ENCODE measurements at places on chromosomes 2 and 18.
A peak's percentile ranks its signal among the peaks of the same experiment; 100 is the strongest.

DNA sequence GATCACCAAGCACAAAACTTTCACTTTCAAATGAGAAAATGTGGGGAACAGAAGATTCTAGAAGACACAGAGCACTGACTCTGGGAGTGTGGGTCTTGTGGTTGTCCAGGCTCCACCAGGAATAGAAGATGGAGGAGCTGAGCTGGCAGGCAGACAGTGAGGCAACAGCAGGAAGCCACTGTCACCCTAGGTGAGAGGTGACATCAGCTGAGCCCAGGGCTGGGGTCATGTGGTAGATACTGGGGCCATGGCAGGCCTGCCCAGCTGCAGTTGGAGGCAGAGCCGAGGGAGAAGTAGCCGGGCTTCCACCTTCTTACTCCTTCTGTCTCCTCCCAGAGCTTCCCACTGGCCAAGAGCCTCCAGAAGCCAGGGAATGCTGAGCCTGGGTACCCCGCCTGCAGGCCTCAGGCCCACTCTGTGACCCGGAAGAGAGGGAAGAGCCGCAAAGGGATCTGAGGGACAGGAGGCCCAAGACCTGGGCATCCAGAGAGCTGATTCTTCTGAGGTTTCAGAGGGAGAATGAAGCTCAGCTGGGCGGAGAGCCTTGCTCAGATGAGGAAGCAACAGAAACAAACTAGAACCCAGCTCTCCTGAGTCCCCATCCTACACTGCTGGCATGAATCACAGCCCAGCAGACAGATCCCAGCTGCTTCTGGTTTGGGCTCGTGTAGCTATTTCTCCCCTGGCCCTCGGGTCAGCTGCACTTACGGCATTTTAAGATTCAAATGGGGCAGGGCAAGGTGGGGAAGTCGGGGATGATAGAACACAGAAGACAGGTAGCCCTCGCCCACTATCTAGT, 39.8 kb upstream of the ASAP2 start:
- H3K4me1 ChIP-seq = peaks cover 45% of the 10 kb centered on the region
- no peak overlapping the region for H3K4me3 ChIP-seq
- no peak overlapping the region for H3K27ac ChIP-seq

DNA sequence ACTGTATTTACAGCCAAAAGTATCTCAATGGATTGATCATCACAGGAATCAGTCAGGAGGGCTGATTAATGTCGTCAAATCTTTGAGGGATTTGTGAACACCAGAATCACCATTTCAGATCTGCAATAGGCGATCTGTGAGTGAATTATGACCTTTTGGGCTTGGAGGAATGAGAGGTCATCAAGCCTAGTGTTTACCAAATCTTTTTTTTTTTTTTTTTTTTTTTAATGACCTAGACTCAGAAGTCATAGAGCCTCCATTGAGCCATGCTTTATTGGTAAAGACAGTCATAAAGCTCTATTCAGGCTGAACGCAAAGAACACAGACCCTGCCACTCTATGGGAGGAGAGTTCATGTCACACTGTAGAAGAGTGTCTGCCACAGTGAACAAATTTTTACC, 97.7 kb downstream of the SOCS6 start:
- H3K27me3 ChIP-seq = no peaks in the 10 kb centered on the region
- H3K4me3 ChIP-seq = no peak overlapping the region
- no peak for DNase-seq
- no peak overlapping the region for H3K27ac ChIP-seq
- H3K36me3 ChIP-seq = no peaks in the 10 kb centered on the region

DNA sequence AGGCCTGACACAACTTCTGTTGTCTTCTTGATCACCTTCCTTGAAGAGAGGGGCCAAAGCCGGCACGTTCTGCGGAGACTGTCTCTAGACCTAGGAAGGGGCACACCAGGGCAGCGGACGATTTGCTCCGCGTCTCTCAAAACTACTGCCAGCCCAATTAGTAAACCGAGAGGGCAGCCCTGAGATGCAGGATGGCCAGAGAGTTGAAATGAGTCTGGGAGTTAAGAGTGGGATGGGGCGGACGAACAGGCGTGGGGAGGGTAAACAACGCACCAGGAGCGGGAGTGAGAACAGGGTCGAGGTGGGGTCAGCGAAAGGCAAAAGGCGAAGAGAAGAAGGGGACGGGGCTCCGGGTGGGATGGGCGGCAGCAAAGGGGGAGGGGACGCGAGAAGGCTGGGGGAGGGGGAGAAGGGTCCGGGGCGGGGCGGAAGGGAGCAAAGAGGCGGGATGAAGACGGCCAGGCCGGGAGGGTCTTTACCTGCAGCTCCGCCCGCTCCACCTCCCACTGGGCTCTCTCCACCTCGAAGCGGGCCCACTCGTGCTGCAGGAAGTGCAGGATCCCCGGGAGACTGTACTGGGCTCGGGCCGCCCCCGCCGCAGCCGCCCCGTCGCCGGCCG, 476 bp downstream of the STRN start:
- no peaks in the 10 kb centered on the region for H3K36me3 ChIP-seq
- peak overlapping the region; percentile 79 for H3K27ac ChIP-seq
- peak overlapping the region; percentile 94 for H3K4me3 ChIP-seq
- H3K4me1 ChIP-seq = peaks cover 32% of the 10 kb centered on the region
- no peak for DNase-seq

DNA sequence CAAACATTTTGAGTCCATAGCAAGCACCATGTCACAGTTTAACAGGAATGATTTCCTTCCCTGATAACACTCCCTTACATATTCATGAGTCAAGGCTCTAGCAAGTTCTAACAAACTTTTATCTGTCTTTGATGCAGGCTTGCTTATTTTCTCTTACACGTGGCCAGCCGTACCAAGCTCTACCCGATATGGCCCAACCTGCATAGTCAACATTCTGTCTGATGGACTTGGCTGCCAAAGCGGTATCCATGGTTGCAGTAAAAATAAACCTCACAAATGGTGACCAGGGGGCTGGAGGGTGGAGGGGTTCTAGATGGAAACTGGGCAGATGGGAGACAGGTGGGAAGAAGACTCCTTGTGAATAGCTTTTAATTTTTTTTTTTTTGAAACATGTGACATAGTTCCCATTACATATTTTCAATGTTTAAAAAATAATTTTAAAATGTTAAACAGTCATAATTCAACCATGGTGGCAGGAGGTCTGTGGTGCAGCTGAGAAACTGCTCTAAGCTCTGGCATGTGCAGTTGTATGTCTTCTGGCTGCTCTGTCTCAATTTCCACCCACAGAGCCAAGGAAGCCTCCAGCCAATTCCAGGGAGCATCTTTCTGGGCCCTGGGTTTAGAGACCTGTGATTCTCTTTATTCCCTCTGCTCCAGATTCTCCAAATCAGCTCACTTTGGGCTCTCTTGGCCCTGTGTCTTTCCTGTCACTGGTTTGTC, 20.7 kb upstream of the CXCR1 start:
- H3K27ac ChIP-seq = no peak overlapping the region
- no peaks in the 10 kb centered on the region for H3K27me3 ChIP-seq
- DNase-seq = no peak
- H3K36me3 ChIP-seq = no peaks in the 10 kb centered on the region
- H3K4me1 ChIP-seq = peaks cover 10% of the 10 kb centered on the region

GRCh38 chr2:157849591-157849990, 26.5 kb downstream of the ACVR1 start:
- no peak for DNase-seq
- peaks cover 3% of the 10 kb centered on the region for H3K4me1 ChIP-seq
- no peaks in the 10 kb centered on the region for H3K27me3 ChIP-seq
- peaks cover 2% of the 10 kb centered on the region for H3K36me3 ChIP-seq
- H3K4me3 ChIP-seq = no peak overlapping the region

GRCh38 chr2:27806311-27807059, 35.0 kb downstream of the MRPL33 start:
- DNase-seq = no peak
- no peak overlapping the region for H3K4me3 ChIP-seq
- H3K4me1 ChIP-seq = peaks cover 20% of the 10 kb centered on the region
- no peaks in the 10 kb centered on the region for H3K36me3 ChIP-seq

GRCh38 chr2:3208179-3208578, 169.4 kb downstream of the EIPR1 start:
- no peaks in the 10 kb centered on the region for H3K4me1 ChIP-seq
- no peak overlapping the region for H3K4me3 ChIP-seq
- DNase-seq = no peak
- H3K36me3 ChIP-seq = peaks cover 3% of the 10 kb centered on the region
- no peak overlapping the region for H3K27ac ChIP-seq

DNA sequence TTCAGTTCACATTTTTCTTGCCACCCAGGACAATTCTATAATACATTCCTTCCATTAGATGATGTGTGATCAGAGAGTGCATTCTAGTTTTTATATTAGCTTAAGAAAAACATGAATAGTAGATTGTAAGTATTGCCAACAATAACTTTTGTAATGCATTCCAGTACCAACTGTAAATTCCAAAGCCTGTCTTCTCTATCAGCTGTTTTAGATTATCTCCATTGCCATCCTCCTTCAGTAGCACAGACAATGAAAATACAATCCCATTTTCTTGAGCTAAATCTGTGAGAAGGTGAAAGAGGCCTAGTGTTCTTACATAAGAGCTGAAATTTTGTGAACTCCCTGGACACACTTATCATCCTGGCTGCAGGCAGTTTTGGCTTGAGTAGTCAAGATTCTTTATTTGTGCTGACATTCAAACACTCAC, 103.9 kb downstream of the CCBE1 start:
- H3K27me3 ChIP-seq = no peaks in the 10 kb centered on the region
- H3K4me1 ChIP-seq = no peaks in the 10 kb centered on the region
- DNase-seq = no peak
- no peak overlapping the region for H3K27ac ChIP-seq
- no peak overlapping the region for H3K4me3 ChIP-seq
- no peaks in the 10 kb centered on the region for H3K36me3 ChIP-seq

DNA sequence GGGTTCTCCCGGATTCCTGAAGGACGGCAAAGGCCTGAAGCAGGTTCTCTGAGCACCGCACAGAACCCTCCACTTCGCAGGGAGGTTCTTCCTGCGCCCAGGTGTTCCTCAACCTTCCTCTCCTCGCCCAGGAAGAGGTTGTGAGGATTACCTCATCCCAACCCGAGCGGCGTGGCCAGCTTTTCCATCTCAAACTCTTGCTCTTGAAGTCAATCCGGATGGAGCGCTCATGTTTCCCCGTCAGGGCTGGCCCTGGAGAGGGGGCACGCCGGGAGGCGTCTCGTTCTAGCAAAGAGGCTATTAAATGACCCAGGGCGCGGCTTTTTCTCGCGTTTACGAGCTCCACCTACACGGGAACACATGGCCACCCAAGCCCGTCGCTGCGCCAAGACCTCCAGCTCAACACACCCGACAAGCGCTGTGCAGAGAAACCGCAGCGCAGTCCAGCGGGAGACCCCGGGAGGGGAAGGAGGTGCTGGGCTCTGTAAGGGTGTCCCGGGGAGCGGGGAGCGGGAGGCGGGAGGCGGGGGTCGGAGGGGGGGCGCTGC, 540 bp upstream of the RAB10 start:
- H3K4me1 ChIP-seq = peaks cover 15% of the 10 kb centered on the region
- H3K36me3 ChIP-seq = peaks cover 3% of the 10 kb centered on the region
- H3K27me3 ChIP-seq = no peaks in the 10 kb centered on the region
- H3K27ac ChIP-seq = peak overlapping the region; percentile 99
- DNase-seq = peak; percentile 69

- H3K4me1 ChIP-seq = peaks cover 10% of the 10 kb centered on the region
- H3K36me3 ChIP-seq = no peaks in the 10 kb centered on the region
- H3K27me3 ChIP-seq = peaks cover 32% of the 10 kb centered on the region
- no peak overlapping the region for H3K27ac ChIP-seq
These were observed 2.1 kb downstream of the FBLN7 start for GRCh38 chr2:112140205-112140802.

DNA sequence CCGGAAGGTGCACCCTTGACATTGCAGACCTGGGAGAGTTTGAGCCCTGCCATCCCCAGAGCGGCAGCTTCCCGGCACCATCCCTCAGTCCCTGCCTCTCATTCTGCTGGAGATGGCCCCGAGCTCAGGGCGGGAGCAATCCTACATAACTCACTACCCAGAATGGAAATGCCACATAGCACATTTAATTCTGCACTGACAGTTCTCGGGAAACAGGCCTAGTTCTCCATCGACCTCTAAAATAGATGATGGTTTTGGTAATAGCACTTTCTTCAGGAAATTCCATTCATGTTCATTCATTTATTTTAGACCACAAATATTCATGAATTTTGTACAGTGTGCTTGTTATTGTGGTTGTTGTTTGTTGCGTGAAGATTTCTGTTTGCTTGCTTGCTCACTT, 92.9 kb upstream of the SLC14A2 start:
- no peak for DNase-seq
- no peaks in the 10 kb centered on the region for H3K36me3 ChIP-seq

DNA sequence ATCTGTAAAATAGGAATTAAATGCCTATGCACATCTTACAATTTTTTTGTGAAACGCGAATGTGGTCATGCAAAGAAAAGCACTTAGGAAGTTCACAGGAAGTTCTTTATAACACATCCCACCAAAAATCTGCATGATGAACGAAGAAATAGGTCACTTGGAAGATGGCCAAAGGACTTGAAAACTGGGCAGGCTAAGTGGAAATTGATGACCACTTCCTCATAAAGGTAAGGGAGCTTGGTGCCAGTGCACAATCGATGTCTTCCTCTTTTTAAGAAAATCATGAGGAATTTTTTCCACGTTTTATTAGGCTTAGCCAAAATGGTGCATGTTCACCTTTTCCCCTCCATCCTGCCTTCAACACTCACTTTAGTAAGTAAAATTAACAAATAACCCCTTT, 8.2 kb upstream of the NT5C1B start:
- no peak overlapping the region for H3K4me3 ChIP-seq
- H3K36me3 ChIP-seq = no peaks in the 10 kb centered on the region
- no peak overlapping the region for H3K27ac ChIP-seq
